ENCODE measurements at places on chromosomes 4 and X. TPM values are rescaled to one million over a fixed set of nuclear protein-coding genes. Genes with fewer than 3 reads are reported as not detected.

Gene USP17L29
- not detected for total RNA-seq

Gene KLHL8
- total RNA-seq = 6.2 TPM

Gene GAB3
- total RNA-seq = 0.82 TPM

Gene FAM53A
- total RNA-seq = 1.1 TPM

Gene LDOC1
- 9.9 TPM for total RNA-seq

Gene SH3D19
- 26.0 TPM for total RNA-seq

Gene TENM3
- 11.2 TPM for total RNA-seq

Gene SHROOM3
- 45.1 TPM for total RNA-seq

Gene KLF8
- 2.6 TPM for total RNA-seq

Gene TLR7
- total RNA-seq = not detected

Gene NKX6-1
- 0.89 TPM for total RNA-seq

Gene LRP2BP
- total RNA-seq = 0.07 TPM

Gene GRPR
- total RNA-seq = not detected

Gene CLTRN
- total RNA-seq = 2.0 TPM

Gene SYTL5
- not detected for total RNA-seq

Gene EXOC1
- total RNA-seq = 32.4 TPM

Gene NHS
- total RNA-seq = 9.8 TPM

Gene BEX5
- 7.2 TPM for total RNA-seq

Gene IL13RA1
- 32.0 TPM for total RNA-seq

Gene TIMM8A
- total RNA-seq = 11.8 TPM

Gene TEX13C
- not detected for total RNA-seq

Gene SPARCL1
- 0.89 TPM for total RNA-seq

Gene RBM47
- total RNA-seq = 41.1 TPM

Gene TCP11X1
- not detected for total RNA-seq

Gene MAOA
- total RNA-seq = 1.0 TPM

Gene PAGE2B
- not detected for total RNA-seq

Gene SNCA
- 8.7 TPM for total RNA-seq

Gene AR
- total RNA-seq = 0.25 TPM

Gene UGT2A3
- not detected for total RNA-seq

Gene PARM1
- total RNA-seq = 3.0 TPM

Gene USP51
- 2.0 TPM for total RNA-seq

Gene SMR3B
- not detected for total RNA-seq

Gene CNKSR2
- total RNA-seq = 3.4 TPM

Gene GLRB
- 11.6 TPM for total RNA-seq

Gene ZNF157
- total RNA-seq = 0.63 TPM

Gene GPC3
- total RNA-seq = 15.3 TPM

Gene ZDHHC15
- 1.5 TPM for total RNA-seq
